ENCODE measurements at places on chromosomes 13 and 19.

- DNase-seq = no peak
Observed at GRCh38 chr13:73038064-73038463, 20.7 kb upstream of the KLF5 start.

- DNase-seq = no peak
Observed at GRCh38 chr13:42392716-42393572, 121.0 kb downstream of the AKAP11 start.

DNA sequence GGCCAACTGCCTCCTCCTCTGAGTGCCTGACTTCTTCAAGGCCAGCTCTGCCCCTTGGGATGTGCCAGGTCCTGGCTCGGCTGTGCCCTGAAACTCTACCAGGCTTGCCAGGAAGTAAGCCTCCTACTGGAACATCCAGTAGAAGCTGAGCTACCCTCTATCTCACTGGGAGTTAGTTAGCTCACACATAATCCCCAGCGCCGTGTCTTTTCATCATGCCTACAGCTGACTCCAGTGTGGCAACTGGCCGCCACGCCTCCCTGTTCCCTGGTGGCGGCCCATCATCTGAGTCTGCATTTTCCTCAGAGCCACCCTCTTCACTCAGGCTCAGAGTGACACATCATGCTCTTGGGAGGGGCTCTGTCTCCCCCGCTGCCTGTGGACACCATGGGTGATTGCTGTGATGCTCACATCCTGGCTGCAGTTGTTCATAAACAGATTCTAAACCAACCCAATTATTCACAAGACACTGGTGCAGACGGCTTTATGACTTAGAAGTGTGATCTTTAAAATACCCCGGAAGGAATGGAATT lies 131.9 kb upstream of the IRS2 start:
- DNase-seq = no peak

GRCh38 chr19:2716722-2717637 lies 4.2 kb downstream of the DIRAS1 start:
- no peak for DNase-seq

GRCh38 chr19:2578391-2578890 lies 102.5 kb downstream of the GADD45B start:
- no peak for DNase-seq

Measured in stimulated activated CD4-positive, alpha-beta T cell treated with anti-CD3 and anti-CD28 coated beads, Interleukin-15, amount 100 ng/mL, for 1 hour (primary cell).